PC-3 (cell line): ENCODE measurements at places on chromosomes 7 and 10.
A peak's percentile ranks its signal among the peaks of the same experiment; 100 is the strongest.

DNA sequence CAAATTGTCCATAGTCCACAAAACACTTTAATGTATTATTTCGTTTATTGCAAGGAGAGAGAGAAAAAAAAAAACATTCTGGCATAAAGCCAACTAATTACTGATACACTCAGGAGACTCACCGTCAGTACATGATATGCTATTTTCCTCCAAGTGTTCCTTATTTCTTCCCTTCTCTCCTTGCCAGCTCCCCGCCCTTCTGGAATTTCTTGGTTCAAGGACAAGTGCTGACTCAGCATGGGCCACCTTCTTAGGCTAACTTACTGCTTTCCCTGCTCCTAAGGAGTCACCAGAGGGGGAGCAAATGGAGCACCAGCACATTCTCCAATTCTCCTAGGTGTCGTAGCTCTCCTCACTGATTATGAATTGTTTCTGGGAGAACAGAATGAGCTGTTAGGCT lies 133.8 kb upstream of the HDAC9 start:
- peak; percentile 20 for DNase-seq

GRCh38 chr7:102096012-102096332 lies 190.7 kb upstream of the SH2B2 start:
- no peak for DNase-seq

DNA sequence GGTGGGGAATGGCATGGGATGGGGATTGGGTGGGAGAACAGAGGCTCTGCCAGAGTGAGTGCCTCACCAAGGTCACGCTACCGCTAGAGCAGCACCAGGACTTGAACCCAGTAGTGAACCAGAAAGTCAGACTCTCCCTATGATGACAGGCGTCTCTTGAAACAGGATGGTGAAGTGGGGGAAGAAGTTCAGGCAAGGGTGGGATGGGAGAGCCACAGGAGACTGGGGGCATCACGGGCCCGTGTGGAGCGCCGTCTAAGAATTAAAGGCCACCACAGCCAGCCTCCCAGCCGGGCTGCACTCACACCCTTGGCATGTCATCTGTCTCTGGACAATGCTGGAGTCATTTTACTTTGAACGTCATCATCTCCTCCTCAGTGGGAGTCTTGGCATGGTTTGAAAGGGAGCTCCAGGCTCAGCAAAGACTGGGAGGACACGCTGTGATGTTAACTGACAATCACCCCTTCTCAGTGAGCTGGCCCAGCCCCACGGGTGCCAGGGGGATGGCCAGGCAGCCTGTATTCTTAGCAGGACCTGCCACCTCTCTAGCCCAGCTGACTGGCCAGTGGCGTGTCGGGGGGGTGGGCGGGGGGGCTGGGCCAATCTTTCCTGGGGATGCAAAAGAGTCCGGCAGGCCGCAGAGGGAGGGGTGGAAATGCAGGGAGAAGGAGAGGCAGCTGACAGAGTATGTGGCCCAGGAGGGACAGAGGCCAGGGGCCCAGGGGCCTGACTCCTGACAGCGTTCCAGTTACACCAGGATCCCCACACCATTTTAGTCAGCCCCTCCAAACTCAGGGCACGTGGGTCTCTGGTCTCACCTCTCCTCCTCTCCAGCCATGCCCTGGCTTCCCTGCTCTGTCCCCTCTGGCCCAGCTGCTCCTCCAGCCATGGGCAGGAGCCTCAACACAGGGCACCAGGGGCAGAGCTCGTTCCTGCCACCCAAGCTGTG lies 96.2 kb downstream of the VOPP1 start:
- DNase-seq = no peak

- DNase-seq = no peak
These were observed 166.2 kb downstream of the SNX10 start for GRCh38 chr7:26457696-26458327.

GRCh38 chr10:50648089-50648934 lies 24.6 kb upstream of the SGMS1 start:
- DNase-seq = no peak

DNA sequence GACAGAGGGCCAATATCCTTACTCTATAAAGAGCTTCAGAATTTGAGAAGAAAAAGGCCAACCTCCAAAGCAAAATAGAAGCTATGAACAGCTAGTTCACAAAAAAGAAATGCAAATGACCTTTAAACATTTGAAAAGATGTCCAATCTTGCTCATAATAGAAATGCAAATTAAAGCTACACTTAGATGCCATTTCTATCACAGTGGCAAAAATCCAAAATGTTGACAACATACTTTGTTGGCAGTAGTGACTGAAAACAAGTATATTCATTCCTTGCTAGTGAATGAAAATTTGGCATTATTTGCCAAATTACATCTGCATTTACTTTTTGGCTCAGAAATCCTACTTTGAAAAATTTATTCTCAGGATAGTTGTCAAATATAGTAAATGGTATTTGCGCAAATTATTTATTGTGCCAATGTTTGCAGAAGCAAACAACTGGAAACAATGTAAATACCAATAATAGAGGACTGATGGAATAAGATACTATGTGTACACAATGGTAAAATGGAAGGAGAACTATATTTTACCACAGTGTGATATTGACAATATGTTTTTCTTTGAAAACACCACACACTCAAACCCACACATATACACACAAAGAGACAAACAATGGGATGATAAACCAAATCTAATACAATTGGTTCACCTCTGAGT lies 9.4 kb downstream of the TMEM106B start:
- DNase-seq = peak; percentile 24

GRCh38 chr7:132319481-132319880 lies 256.8 kb downstream of the PLXNA4 start:
- DNase-seq = no peak

DNA sequence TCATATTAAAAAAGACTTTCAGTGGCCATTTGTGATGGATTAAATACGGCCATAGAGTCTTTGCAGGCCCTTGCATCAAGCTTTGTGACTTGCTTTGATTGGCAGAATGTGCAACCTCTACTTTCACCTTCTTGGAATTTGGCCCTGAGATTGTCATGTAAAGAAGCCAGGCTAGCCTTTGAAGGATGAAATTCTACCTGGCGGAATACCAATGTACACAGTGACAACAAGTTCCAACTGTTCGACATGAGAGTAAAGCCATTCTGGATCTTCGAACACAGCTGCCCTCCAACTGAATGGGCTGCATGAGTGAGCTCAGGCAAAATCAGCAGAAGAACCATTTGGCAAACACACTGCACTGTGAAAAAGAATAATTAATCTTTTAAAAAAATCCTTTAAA lies 321.3 kb downstream of the PHF14 start:
- DNase-seq = peak; percentile 32

- no peak for DNase-seq
These were observed 149.3 kb downstream of the FGFR2 start for GRCh38 chr10:121448766-121449421.

- DNase-seq = no peak
These were observed 72.1 kb upstream of the INHBA start for GRCh38 chr7:41774966-41775365.

GRCh38 chr7:81583882-81584533 lies 185.8 kb downstream of the HGF start:
- DNase-seq = no peak

DNA sequence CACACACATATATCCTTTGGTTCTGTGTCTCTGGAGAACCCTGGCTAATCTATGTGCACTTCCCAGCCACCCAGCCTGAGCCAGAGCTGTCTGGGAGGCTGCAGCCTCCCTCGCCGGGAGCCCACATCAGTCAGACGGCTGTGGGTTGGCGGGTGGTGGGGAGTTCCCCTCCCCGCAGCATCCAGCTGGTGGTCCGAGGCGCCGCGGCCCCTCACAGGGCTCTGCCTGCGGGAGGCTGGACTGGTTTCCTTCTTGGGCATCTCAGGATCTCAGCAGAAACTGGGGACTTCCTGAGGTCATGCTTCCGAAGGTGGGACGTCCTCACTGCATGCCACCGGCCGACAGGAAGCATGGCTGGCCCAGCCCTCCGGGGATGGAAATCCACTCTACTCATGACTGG lies 22.0 kb upstream of the PSMG3 start:
- DNase-seq = no peak

GRCh38 chr10:29784175-29784773 lies 149.5 kb upstream of the SVIL start:
- peak; percentile 98 for DNase-seq

GRCh38 chr10:56728349-56728748 lies 367.3 kb upstream of the ZWINT start:
- DNase-seq = no peak

DNA sequence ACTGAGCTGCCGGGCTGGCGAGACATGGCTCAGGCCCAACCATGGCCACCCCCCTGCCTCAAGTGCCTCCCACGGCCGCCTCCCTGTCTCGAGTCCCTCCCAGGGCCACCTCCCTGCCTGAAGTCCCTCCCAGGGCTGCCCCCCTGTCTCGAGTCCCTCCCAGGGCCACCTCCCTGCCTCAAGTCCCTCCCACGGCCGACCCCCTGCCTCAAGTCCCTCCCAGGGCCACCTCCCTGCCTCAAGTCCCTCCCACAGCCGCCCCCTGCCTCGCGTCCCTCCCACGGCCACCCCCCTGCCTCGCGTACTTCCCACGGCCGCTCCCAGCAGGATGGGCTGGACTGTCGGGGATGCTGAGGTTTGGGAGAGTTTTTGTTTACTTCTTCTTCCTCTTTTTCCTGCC lies 462.5 kb downstream of the PTPRN2 start:
- no peak for DNase-seq

DNA sequence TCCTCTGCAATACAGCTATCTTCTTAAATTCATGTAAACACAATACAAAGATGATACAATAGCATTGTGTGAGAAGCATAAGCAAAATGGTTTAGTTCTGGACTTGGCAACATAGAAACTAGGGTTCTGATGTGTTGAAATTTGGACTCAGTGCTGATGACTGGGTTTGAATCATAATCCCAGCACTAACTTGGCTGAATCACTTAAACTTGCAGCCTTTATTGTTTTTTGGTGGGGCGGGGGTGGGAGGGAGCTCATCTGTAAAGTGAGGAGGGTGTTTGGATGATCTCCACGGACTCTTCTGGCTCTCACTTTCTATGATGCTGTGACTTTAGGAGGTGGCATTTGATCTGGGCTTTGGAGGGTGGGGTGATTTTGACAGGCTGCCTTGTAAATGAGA lies 158.2 kb downstream of the WNT2 start:
- DNase-seq = peak; percentile 79

DNA sequence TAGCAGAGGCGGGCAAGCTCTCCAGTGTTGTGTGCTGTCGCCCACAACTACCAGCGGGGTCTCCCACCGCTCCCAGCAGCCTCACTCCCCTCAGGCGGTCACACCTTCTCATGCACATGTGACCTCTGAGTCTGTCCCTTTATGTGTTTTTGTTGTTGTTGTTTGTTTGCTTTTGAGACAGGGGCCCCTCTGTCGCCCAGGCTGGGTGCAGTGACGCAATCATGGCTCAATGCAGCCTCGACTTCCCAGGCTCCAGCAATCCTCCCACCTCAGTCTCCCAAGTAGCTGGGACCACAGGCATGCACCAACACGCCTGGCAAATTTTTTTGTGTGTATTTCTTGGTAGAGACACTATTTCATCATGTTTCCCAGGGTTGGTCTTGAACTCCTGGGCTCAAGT lies 1.5 kb downstream of the CPSF4 start:
- DNase-seq = no peak

DNA sequence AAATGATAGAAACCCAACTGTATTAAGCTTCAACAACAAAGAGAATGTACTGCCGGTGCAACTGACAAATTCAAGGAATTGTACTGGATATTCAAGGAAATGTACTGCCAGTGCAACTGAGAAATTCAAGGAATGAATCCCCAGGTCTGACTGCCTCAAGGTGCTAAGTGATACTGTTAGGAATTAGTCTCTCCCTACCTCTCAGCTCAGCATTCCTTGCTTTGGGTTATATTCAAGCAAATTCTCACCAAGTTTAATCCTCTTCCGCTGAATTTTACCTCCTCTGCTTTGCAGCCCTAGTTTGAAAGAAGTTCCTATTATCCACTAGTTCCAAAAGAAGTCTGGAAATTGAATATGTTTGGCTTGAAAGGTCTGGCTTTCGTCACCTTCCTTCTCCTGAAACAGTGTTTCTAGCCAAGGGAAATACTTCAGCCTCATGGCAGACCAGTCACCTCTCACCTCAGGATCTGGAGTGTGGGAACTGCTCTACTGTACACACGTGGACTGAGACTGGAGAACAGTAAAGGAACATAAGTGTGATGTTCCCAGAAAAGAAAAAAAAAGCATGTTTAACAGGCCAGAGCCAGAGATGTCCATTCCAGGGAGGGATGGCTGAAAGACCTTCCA lies 60.4 kb downstream of the SORCS1 start:
- no peak for DNase-seq

DNA sequence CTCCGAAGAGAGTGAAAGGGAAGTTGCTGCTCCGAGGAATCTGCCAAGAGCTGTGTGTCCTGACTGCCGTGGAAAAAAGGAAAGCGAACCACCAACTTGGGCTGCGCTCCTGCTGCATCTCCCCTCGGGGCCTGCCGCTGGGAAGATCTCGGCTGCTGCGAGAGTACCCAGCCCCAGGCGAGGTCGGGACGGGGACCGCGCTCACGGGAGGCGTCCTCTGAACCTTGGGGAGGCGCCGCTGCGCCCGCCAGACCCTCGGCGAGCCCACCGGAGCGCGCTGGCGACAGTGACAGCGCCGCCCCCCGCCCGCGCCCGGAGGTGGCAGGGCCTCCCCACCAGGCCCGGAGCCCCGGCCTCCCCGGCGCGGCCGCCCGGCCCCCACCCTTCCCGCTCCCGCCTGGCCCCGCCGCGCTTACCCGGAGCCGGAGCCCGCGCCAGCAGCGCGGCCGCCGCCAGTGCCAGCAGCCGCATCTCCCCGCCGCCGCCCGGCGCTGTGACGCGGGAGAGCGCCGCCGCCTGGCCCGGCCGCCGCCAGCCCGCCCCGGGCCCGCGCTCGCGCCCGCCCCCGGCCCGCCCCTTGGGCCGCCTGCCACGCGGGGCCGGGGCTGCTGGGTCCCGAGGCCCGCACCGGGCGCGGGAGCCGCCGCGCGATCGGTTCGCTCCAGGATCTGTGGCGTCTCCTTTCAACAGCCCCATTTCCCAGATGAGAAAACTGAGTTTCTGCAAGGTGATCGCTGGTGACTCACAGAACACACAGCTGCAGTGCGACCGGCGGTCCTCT lies at the start of gene VSTM4:
VSTM4 (minus strand) TSS at position 508 of the 781 bp plus-strand sequence; CDS start at position 471, 37 bp downstream.
- DNase-seq = no peak

DNA sequence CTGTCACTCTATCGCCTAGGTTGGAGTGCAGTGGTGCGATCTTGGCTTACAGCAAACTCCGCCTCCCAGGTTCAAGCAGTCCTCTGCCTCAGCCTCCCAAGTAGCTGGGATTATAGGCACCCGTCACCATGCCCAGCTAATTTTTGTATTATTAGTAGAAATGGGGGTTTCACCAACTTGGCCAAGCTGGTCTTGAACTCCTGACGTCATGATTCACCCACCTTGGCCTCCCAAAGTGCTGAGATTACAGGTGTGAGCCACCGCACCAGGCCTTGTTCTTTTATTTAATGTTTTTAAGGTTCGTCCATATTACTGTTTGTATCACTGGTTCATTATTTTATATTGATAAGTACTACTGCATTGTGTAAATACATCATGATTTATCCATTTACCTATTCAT lies 10.2 kb upstream of the ITGA8 start:
- DNase-seq = no peak

GRCh38 chr10:93080350-93081046 lies 6.8 kb downstream of the CYP26A1 start:
- DNase-seq = peak; percentile 48
